ENCODE measurements at places on chromosomes 6 and 20.

DNA sequence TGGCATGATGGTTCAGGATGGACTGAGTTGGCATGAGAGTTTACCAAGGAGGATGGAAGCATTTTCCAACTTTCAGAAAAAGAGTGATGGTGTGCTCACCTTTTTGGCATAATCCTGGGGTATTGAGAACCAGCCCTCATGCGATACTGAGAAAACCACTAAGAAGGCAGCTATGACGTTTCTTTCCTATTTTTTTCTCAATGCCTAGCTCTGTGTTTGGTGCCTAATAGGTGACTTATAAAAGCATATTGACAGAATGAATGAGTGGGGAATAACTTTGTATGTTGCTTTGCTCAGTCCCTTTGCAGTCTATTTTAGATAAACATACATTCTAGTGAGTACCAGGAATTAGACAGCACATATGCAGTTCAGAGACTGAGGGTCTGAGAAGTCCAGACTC is 816.3 kb downstream of the DHX35 start:
- no peak overlapping the region for H3K4me3 ChIP-seq
- no peaks in the 10 kb centered on the region for H3K36me3 ChIP-seq
- H3K27ac ChIP-seq: no peak overlapping the region
- no peaks in the 10 kb centered on the region for H3K4me1 ChIP-seq
- no peak for DNase-seq

- H3K36me3 ChIP-seq: peaks cover 1% of the 10 kb centered on the region
- DNase-seq: no peak
- peaks cover 66% of the 10 kb centered on the region for H3K27me3 ChIP-seq
- no peak overlapping the region for H3K27ac ChIP-seq
Measured at GRCh38 chr20:17444091-17444490, 87.1 kb downstream of the BFSP1 start.

- no peak for DNase-seq
- H3K36me3 ChIP-seq: peaks cover 5% of the 10 kb centered on the region
- H3K27me3 ChIP-seq: no peaks in the 10 kb centered on the region
- H3K4me3 ChIP-seq: no peak overlapping the region
- peaks cover 80% of the 10 kb centered on the region for H3K4me1 ChIP-seq
Measured at GRCh38 chr6:75608956-75609533, 7.4 kb downstream of the SENP6 start.

DNA sequence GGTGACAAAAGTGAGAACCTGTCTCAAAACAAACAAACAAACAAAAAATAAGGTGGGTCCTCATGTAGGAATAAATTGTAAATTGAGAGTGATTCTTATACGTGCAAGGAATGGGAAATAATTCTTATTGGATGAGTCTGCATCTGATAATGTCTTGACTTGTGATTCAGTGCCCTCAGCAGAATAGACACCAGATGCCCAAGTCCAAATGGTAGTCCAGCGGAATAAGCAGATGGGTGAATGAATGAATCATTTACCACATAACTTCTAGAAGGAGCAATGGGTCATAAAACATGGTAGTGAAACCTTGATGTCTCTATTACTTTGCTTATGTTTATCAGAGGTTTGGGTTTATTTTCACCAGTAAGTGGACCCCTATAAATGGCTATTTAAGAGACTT is 747.7 kb downstream of the PHF3 start:
- H3K27ac ChIP-seq: no peak overlapping the region
- no peak overlapping the region for H3K4me3 ChIP-seq
- H3K36me3 ChIP-seq: no peaks in the 10 kb centered on the region
- H3K4me1 ChIP-seq: no peaks in the 10 kb centered on the region
- DNase-seq: no peak

DNA sequence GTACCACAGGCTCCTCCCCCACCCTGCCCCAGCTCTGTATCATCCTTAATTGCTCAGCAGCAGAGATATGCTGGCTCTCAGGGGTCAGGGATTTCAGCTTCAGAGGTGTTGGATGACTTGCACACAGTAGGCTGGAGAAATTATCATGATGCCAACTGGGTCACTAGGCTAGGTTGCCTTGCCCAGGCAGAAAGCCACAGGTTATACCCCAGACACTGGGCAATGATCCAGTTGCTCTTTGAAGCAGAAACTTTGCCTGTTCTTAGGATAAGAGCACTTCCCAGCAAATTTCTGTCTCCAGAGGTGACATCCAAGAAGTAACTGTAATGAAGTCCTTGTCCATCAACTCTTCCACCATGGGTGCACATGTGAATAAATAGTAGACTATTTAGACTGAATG is 38.3 kb upstream of the SCML4 start:
- no peak overlapping the region for H3K4me3 ChIP-seq
- H3K4me1 ChIP-seq: no peaks in the 10 kb centered on the region
- DNase-seq: no peak
- peaks cover 8% of the 10 kb centered on the region for H3K27me3 ChIP-seq

GRCh38 chr6:80357674-80358073 is 251.2 kb downstream of the BCKDHB start:
- H3K27ac ChIP-seq: no peak overlapping the region
- no peaks in the 10 kb centered on the region for H3K27me3 ChIP-seq
- H3K36me3 ChIP-seq: peaks cover 2% of the 10 kb centered on the region
- no peaks in the 10 kb centered on the region for H3K4me1 ChIP-seq
- no peak overlapping the region for H3K4me3 ChIP-seq

DNA sequence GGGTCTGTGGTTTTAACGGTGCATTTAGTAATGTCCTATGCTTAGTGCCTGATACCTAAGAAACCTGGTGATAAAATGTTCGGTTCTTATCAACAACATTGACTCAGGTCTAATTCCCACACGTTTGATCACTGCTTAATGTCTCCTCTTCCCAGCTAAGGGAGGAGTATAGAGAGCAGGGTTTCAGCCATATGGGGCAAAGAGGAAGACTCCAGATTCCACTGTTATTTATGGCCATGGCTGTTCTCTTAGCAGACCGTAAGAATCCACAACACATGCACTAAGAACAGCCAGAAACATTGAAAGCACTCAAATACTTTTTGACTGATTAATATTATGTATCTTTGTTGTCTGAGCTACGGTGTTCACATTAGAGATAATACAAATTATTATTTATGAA is 112.1 kb downstream of the BCAS1 start:
- DNase-seq: no peak
- H3K4me3 ChIP-seq: no peak overlapping the region
- H3K27ac ChIP-seq: no peak overlapping the region

Measured in central memory CD8-positive, alpha-beta T cell (primary cell).